ENCODE measurements at places on chromosomes 13 and 19. TPM values are rescaled to one million over a fixed set of nuclear protein-coding genes. Genes with fewer than 3 reads are reported as not detected.

CFD gene
- total RNA-seq, result 8.5 TPM

RGL3 gene
- 1.9 TPM for total RNA-seq

LGALS4 gene
- 0.42 TPM for total RNA-seq

CYP4F3 gene
- 2.3 TPM for total RNA-seq

NLRP11 gene
- 0.05 TPM for total RNA-seq

SIGLEC8 gene
- total RNA-seq, result not detected

AP2A1 gene
- total RNA-seq, result 51.5 TPM

AP1M2 gene
- 27.7 TPM for total RNA-seq

ZNF723 gene
- total RNA-seq, result not detected

NOTCH3 gene
- 7.9 TPM for total RNA-seq

ZNF556 gene
- not detected for total RNA-seq

FUT2 gene
- not detected for total RNA-seq

CCDC70 gene
- not detected for total RNA-seq

TDRD3 gene
- 5.3 TPM for total RNA-seq

PGLYRP2 gene
- total RNA-seq, result not detected

SIGLEC14 gene
- 0.12 TPM for total RNA-seq

HNRNPM gene
- 248 TPM for total RNA-seq

VPS36 gene
- total RNA-seq, result 11.4 TPM

ZNF681 gene
- not detected for total RNA-seq

GATAD2A gene
- total RNA-seq, result 51.0 TPM

ZNF229 gene
- 3.4 TPM for total RNA-seq

ZNF584 gene
- 17.5 TPM for total RNA-seq

ANGPTL8 gene
- total RNA-seq, result not detected

APC2 gene
- total RNA-seq, result 1.2 TPM

PRR19 gene
- 4.7 TPM for total RNA-seq

GPC6 gene
- 3.5 TPM for total RNA-seq

GTF2F1 gene
- 59.1 TPM for total RNA-seq

RAB3A gene
- total RNA-seq, result 0.69 TPM

AMH gene
- total RNA-seq, result 19.8 TPM

NCAN gene
- 0.07 TPM for total RNA-seq

GNG7 gene
- total RNA-seq, result 0.03 TPM

UQCR11 gene
- total RNA-seq, result 201 TPM

MUC16 gene
- 0.07 TPM for total RNA-seq

DNAAF3 gene
- 4.5 TPM for total RNA-seq

HPN gene
- 0.08 TPM for total RNA-seq

CRTC1 gene
- 5.5 TPM for total RNA-seq

RGS9BP gene
- 0.35 TPM for total RNA-seq

UBE2L5 gene
- total RNA-seq, result not detected

ZFP30 gene
- 8.4 TPM for total RNA-seq

FGF9 gene
- not detected for total RNA-seq

SBSN gene
- 2.5 TPM for total RNA-seq

WIZ gene
- 14.4 TPM for total RNA-seq

SBNO2 gene
- total RNA-seq, result 28.1 TPM
